CD4-positive, alpha-beta T cell treated with Interferon gamma for 1 hour (primary cell): ENCODE measurements at places on chromosomes 1 and 21.

DNA sequence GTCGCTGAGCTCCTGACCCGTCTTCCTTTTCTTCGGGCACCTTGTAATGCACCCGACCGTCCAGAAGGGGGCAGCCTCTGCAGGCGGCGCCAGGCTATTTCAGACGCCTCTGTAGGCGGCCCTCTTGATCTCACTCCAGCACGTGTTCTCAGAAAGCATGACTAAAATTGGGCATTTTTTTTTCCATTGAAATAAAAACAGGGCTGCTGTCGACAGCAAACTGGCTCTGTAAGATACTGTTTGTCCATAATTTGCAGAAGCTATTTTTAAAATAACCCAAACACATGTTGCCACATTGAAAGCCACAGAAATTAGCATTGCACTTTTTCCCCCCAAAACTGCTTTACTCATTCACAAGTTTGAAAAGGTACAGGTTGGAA lies 78.0 kb downstream of the STUM start:
- DNase-seq: peak; percentile 73

DNA sequence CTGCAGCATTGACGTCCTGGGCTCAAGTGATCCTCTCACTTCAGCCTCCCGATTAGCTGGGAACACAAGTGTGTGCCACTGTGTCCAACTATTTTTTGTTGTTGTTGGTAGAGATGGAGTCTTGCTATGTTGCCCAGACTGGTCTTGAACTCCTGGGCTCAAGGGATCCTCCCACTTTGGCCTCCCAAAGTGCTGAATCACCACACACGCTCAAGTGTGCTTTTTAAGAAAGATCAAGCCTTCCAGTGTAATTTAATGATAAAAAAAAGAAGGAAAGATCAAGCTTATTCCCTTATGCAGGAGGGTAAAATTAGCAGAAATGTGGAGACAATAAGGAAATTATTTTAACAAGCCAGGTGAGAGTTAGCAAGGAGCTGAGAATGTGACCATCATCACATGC lies 61.1 kb upstream of the SERBP1 start:
- no peak for DNase-seq

GRCh38 chr1:56584910-56585528 lies 5.7 kb upstream of the PLPP3 start:
- DNase-seq: no peak

GRCh38 chr1:197218857-197219256 lies 49.2 kb upstream of the CRB1 start:
- no peak for DNase-seq

DNA sequence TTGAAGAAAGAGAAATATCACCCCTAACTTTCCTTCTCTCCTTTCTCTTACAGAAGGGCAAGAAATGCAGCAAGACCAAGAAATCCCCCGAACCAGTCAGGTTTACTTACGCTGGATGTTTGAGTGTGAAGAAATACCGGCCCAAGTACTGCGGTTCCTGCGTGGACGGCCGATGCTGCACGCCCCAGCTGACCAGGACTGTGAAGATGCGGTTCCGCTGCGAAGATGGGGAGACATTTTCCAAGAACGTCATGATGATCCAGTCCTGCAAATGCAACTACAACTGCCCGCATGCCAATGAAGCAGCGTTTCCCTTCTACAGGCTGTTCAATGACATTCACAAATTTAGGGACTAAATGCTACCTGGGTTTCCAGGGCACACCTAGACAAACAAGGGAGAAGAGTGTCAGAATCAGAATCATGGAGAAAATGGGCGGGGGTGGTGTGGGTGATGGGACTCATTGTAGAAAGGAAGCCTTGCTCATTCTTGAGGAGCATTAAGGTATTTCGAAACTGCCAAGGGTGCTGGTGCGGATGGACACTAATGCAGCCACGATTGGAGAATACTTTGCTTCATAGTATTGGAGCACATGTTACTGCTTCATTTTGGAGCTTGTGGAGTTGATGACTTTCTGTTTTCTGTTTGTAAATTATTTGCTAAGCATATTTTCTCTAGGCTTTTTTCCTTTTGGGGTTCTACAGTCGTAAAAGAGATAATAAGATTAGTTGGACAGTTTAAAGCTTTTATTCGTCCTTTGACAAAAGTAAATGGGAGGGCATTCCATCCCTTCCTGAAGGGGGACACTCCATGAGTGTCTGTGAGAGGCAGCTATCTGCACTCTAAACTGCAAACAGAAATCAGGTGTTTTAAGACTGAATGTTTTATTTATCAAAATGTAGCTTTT lies 2.4 kb downstream of the CCN1 start:
- no peak for DNase-seq
